ENCODE measurements at places on chromosomes 1 and 21.
A peak's percentile ranks its signal among the peaks of the same experiment; 100 is the strongest.

DNA sequence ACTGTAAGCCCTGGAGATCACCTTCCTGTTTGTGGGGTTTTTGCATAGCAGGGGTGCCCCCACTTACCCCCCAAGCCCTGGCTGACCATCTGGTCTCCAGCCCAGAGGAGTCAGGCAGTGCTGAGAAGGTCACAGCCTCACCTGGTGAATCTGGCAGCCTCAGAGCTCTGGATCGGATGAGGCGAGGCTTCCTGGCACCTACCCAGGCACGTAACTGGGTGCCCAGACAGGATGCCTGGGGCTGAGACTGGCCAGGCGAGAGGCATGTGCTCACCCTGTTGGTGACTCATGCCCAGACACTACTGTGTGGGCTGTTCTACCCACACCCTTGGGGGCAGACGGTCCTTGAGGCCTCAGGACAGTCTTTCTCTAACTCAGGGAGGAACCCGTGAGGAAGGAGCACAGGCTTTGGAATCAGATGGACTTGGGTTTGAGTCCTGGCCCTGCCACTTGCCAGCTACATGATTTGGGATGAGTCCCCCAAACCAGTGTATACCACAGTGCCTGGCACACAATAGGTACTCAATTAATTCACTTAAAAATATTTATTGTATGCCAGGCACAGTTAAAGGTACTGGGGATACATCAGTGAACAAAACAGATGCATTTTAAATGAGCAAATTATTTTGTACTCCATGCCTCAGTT is 15.1 kb upstream of the PADI3 start:
- no peak for DNase-seq

DNA sequence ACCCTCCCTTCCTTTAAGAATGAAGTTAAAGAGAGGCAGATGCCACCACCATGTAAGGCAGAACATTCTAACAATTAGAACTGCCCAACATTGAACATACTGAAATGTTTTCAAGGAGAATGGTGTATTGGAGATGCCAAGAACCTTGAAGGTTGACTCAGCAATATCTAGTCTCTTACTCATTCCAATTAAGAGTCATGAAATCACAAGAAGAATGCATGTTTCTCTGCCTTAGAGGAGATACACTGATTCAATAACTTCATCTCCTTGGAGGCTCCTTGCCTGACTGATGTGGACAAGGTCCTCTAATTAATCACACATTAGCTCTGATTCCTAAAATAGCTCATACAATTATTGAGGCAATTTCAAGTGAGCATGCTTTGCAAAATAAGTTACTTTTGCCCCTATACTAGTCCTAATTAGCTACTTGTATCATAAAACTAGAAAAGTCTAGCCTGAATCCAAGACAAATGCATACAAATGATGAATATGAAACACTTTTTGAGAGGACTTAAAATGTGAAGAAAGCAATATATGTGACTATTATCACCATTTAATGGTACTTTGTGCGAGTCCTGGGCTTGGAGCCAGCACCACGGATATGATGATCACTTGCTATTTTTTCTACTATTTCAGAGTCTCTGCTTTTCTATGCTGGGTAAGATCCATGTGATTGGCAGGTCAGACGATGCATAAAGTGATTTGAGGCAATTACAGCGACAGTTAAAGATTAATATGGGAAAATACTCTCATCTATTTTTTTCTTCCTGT is 114.5 kb downstream of the DSCAM start:
- DNase-seq: no peak

GRCh38 chr1:236164273-236164672 is 21.9 kb downstream of the GPR137B start:
- no peak for DNase-seq

- DNase-seq: no peak
Measured at GRCh38 chr1:231976231-231976630, 349.6 kb downstream of the DISC1 start.

DNA sequence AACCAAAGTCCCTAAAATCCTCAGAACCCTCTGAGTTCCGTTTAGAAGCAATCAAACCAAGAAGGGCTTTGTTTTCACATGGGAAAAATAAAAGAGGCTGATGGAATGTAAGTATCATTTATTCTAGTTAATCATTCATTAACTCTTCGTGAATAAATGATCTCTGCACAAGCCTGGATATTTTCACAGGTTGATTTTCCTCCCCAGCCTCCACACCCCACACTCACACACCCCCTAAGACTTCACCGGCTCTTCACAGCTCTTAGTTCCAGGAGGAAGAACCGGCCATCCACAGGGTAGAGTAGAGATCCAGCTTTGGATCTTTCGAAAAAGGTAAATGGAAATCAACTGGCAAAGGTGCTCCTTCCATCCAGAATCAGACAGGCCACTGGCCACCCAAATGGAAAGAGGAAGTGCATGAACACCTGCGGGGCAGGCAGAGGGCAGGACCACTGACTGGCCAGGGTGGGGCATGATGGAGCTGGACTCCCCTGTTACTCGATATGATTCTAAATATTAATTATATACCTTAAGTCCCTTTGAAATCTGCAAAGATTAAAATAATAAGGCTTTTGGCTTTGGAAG is 10.0 kb downstream of the C1orf198 start:
- DNase-seq: no peak

GRCh38 chr1:21594501-21594900 is 74.7 kb downstream of the RAP1GAP start:
- no peak for DNase-seq

DNA sequence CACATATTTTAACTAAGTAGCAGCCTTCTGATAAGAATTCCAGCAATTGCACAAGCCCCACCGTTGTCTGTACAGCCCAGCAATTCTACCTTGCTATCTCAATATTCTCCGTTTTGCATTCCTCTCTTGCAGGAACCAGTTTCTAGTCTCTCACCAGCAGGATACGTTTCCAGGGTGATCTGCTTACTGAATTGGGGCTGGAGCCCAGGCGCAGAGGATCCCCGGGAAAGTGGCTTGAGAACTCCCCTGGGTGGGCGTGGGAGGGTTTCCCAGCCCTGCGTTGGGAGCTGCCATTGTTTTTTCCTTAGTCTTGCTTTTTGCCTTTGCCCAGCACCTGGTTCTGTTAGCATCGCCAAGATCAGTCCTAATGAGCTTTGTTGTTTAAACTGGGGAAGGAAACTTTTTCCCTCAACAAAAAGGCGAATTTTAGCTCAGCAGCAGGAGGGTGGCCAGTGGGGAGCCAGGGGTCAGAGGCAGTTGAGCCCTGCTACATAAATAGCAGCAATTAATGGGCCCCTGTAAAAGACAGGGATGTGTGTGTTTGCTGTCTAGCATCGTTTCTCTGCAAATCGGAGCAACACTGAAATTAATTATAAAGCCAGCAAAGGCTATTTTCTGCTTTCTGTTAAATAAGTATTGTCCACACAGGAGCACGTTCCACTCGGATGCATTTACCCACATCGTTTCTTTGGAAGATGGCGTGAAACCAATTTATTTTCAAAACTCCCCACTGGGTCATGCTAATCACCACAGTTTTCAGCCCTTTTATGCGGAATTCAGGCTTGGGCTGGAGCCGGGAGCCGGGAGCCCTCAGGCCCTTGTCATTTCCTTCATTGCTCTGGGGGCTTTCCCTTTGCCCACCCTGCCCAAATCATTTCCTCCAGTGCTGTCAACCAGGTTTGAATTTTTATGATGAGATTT is 36.6 kb downstream of the HUNK start:
- DNase-seq: no peak

- no peak for DNase-seq
Measured at GRCh38 chr1:9735800-9736199, 84.3 kb downstream of the PIK3CD start.

GRCh38 chr1:150810958-150811659 is 3.0 kb upstream of the CTSK start:
- no peak for DNase-seq

- no peak for DNase-seq
Measured at GRCh38 chr1:18945401-18945849, 11.1 kb downstream of the IFFO2 start.

DNA sequence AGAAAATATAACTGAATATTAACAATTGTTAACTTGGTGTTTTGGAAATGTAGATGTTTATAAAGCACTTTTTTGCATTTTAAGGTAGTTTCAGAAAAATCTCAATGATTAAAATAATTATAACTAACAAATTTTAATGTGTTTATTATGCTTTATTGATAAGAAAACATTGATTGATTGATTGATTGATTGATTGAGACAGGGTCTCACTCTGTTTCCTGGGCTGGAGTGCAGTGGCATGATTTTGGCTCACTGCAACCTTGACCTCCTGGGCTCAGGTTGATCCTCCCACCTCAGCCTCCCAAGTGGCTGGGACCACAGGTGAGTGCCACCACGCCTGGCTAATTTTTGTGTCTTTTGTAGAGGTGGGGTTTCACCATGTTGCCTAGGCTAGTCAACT is 93.7 kb upstream of the QSOX1 start:
- no peak for DNase-seq

- no peak for DNase-seq
Measured at GRCh38 chr1:219324629-219325367, 151.1 kb downstream of the LYPLAL1 start.

GRCh38 chr1:155011437-155012025 is 8.9 kb downstream of the ZBTB7B start:
- no peak for DNase-seq

DNA sequence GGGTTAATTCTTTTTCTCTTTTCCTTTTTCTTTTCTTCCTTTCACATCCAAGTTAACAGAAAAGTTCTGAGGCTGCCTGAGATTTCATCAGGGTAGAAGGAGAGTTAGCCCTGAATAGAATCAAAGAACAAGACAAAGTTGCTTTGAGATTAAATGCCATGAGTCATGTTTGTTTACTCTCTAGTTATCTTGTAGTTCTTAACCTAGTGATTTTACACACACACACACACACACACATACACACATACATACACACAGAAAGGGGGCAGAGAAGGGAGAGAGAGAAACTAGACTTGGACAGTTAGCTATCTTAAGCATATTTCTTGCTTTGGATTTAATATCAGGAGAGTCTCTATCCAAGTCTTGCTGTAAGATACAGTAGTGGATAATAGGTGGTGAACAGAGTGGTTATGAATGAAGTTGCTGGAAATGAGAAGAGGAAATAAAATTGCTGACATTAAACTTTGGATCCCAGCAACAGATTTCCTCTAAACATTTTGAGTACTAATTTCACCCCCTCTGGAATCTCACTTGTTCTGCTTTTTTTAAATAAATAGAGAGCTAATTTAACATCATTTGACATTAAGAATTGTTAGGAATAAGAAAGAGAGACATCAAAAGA is 19.9 kb downstream of the PLA2G4A start:
- no peak for DNase-seq

- DNase-seq: peak; percentile 47
Measured at GRCh38 chr1:1137256-1138045, 21.6 kb upstream of the C1orf159 start.

Data from stimulated activated CD8-positive, alpha-beta memory T cell treated with anti-CD3 and anti-CD28 coated beads, Interleukin-4, amount 100 ng/mL, for 4 hours (primary cell).